GM19239 (cell line): ENCODE measurements at places on chromosomes 7 and 10.

GRCh38 chr10:58016614-58017013 lies 251.1 kb downstream of the IPMK start:
- DNase-seq, result no peak

DNA sequence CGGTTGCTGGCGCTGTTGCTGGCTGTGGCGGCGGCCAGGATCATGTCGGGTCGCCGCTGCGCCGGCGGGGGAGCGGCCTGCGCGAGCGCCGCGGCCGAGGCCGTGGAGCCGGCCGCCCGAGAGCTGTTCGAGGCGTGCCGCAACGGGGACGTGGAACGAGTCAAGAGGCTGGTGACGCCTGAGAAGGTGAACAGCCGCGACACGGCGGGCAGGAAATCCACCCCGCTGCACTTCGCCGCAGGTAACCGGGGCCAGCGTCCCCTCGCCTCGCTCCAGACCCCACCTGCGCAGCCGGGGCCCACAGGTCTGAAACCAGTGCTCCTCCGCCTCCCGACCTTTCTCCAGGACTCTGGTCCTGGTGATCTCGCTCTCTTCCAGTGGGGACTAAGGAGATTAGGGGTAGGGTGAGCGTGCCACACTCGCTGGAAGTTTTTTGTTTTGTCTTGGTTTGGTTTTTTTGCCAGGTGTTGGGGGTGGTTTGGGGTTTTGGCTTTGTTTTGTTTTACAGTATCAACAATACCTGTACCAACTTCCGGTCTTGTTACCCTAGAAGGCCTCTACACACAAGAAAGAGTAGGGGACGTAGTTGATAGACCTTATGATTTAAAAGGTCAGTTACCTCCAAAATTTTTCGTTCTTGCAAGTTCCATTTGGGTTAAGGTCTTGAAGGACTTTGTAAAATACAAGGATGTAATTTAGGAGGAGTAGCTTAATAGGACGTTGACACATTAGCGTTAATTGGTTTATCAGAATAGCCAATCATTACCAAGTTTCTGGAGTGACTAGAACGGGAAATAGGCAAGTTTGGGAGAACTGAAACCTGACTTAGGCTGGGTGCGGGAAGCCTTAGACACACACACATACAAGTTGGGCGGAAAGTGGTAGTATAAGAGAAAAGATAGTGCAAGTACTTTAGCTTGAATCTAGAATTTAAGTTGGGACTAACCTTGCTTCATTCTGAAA lies 704 bp downstream of the TNKS2 start:
- DNase-seq, result peak; percentile 19

DNA sequence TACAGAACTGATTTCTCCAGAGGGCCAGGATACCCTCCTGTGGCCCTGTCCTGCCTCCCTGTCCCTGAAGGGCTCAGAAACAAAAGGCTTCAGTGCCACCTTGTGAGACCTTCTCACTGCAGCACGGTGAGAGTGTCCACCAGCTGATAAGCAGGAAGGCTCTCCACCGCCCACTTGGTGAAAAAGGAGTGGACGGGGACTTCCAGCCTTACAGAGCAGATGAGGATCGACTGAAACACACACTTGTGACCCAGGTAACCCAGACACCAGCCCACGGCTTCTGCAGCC lies 330.1 kb downstream of the GRID1 start:
- DNase-seq, result no peak

DNA sequence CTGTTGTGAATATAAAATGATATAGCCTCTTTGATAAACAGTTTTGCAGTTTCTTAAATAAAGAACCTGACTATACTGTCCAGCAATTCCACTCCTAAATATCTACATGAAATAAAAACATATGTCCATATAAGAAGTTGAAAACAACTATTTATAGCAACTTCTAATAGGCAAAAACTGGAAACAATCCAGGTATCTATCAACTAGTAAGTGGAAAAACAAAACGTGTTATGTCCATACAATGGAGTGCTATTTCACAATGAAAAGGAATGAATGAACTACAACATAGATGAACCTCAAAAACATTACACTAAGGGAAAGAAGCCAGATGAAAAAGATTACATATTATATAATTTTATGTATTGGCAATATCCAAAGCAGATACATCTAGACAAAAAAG lies 268.9 kb downstream of the CSTF2T start:
- DNase-seq, result no peak

DNA sequence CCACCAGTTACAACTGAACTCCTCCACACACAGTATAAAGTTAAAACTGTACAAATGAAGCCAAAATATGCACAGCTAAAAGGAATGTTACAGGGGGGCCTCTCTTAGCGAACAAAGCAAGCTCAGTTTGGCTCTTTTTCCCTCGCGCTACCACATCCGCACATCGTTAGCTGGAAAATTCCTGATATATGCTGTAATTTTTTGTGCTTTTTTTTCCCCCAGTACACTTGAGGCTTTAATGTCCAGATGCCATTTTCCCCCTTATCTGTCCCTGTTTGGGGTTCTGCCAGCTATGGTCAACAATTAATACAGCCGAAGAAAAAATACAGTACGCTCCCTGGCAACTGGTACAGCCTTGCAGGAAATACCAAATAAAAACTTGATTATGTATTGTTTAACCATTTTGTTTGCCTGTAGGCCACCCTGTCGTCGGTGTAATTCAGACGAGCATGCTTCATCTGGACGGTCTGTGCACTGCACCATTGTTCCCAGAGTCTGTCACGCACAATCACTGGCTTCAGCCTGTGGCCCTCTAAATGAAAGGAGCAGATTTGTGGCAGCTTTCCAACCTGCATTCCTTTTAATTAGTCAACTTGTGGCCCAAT lies 108.1 kb upstream of the FAM133B start:
- DNase-seq, result no peak

DNA sequence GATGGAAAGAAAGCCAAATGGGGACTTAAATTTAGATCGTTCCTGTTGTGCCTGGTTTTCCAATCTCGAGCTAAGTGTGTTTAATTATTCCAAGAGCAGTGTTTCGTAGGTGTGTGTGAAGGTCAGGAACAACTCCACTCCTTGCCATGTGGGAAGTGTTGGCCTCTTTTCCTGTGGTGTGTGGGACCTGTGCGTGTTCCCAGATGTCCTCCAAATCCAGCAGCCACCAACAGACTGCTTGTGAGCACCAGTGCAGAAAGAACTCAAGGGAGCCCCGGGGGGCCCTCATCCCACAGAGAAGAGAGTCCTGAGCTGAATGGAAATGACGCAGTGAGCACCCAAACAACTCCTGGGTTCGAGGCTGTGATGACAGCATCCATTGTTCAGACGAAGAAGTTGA lies 227.7 kb downstream of the TMEM178B start:
- DNase-seq, result no peak

DNA sequence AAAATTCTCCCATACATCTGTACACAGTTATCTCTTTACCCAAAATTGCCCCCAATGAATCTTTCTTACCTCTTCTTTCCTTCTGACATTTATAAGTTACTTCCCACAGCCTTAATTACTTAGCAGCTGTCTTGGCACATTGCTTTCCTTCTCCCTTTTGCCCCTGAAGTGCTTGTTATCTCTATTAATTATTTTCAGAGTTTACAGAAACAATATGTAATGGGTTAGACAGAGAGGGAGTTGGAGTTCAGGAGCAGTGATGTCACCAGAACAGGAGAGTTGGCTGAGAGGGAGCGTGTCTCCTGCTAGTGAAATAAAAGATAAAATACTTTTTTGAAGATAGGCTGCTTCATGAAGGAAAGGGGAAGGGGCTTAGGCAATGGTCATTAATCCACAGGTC lies 57.4 kb downstream of the ITGB8 start:
- DNase-seq, result no peak

DNA sequence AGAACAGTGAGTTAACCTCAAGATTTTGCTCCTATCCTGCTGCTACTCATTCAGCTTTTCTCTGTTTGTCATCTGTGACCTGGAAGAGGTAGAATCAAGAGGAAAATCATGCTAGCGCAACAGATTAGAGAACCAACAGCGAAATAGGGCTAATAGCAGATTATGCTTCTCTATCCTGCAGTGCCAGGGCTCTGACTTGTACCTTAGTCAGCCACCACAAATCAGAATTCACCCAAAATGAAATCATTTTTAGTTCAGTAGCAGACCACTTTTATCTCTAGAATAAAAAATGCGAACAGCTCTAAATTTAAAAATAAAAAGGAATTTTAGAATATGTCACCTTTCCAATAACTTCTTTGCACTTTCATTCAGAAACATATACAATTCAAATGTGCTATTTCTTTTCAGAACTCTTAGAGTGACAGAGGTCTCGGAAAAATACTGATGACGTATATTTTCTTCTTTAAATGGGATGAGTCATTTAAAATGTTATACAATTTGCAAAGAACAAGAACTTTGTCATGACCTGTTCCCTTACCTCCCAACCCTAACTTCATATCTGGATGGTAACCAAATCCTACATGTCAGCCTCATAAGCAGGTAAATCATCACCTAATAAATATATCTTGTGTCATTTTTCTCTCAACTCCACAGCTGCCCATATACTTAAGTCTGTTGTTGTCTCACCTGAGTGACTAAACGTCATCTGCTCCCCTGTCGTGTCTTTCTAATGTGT lies 896.4 kb downstream of the PCDH15 start:
- DNase-seq, result no peak

- DNase-seq, result no peak
These were observed 122.4 kb downstream of the SORBS1 start for GRCh38 chr10:95438781-95439180.

- no peak for DNase-seq
These were observed 941 bp upstream of the LUC7L2 start for GRCh38 chr7:139358541-139359365.

GRCh38 chr7:46786221-46786954 lies 795.5 kb downstream of the TNS3 start:
- no peak for DNase-seq

DNA sequence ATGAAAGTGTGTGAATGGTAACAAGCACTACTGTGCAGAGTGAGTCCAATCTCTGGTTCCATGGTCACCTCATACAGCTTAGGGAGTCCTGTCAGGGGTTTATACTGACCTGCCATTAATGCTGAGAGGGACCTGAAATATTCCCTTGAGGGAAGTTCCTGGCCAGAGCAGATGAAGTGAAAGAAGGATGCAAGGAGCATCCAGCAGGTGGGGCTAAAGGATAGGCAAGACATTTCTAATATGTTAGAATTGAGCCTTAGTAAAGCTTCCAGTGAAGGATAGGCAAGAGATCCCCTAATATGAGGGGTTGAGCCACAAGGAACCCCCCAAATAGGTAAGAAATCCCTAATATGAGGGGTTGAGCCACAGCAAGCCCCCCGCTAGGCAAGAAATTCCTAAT lies 25.5 kb upstream of the FAM221A start:
- no peak for DNase-seq

GRCh38 chr10:23314835-23315239 lies 29.8 kb downstream of the C10orf67 start:
- DNase-seq, result no peak

DNA sequence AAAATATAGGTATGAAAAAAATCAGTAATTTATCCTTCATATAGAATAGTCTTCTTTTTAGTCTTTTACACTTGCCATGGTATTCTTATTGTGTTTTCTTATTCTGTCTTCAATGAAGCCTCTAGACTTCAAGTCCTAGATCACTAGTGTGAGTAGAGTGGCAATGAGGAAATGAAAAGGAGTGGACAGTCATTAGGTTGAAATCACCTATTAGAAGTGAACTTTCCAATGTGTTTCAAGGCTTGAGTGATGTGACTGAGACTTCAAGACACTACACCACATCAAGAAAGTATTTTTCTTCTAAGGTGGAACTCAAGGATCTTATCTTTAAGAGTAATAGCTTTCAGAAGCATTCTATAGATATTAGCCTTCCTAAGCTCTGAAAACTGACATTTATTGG lies 357.8 kb upstream of the MBL2 start:
- DNase-seq, result no peak

DNA sequence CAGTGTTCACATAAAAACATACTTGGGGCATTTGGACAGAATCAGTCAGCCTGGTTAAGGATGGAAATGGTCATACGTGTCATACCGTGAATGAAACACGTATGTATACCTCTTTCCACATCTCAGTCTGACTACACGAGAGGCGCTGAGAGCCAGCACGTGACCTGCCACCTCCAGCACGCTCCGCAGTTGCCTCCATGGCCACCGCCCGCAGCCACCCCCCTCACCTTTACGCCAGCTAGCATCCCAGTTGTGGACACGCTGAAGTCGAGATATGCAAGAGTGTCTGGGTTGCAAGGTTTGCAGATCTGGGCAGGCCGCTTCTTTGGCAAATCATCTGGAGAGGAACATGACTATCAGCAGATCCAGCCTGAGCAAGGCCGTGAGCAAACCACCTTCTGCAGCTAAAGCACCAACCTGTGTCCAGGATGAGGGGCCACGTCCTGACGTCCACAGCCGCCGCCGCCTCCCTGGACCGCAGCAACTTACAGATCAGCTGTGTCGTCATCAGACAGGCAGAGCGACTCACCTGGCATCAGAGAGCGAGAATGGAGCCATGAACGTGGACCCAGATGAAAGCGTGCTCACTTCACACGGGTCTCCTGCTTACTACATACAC lies 209.4 kb downstream of the ZMYND11 start:
- DNase-seq, result no peak

GRCh38 chr7:71495828-71496227 lies 363.9 kb downstream of the GALNT17 start:
- no peak for DNase-seq

GRCh38 chr7:151231080-151231479 lies 1.2 kb upstream of the CHPF2 start:
- no peak for DNase-seq

- no peak for DNase-seq
These were observed 47.8 kb downstream of the NRCAM start for GRCh38 chr7:108408296-108408991.

- no peak for DNase-seq
These were observed 226.2 kb downstream of the TCERG1L start for GRCh38 chr10:131085091-131085860.

GRCh38 chr7:46233585-46234329 lies 312.7 kb upstream of the IGFBP3 start:
- DNase-seq, result no peak

DNA sequence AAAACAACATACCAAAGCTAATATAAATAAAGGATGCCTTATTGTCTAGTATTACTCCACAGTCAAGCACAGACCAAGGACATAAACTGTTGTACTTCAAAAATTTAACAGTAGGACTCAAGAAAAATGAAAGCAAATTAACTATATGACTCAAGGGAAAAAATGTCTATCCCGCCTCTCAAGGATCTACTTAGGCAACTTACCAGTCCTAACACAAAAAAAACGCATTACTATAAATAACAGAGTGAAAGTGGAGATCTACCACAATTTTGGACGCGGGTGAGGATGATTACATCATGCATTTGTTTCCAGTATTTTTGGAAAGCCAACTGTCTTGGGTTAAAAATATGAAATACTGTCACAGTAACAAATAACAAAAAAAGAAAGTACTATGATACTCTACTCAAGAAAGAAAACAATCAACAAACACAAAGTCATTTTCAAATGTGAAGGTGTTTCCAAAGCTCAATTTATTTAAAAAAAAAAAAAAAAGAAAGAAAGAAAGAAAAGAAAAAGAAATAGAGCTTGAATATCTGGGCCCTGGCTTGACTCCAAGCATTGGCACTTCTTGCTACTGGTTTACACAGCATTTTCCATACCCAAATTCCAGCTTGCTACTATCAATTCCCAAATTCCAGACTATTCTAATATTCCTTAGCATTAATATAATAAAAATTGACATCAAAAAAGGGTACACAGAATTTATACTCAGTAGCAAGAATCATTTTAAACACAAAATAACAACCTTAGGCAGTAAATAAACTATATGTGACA lies 99.4 kb downstream of the RSU1 start:
- no peak for DNase-seq
